Cardiac septum (tissue), 1 donor: ENCODE measurements at places on chromosomes 7 and 10.

- DNase-seq, result no peak
Observed at GRCh38 chr7:149853157-149853556, 15.0 kb downstream of the ZNF862 start.

GRCh38 chr10:14325325-14325955 is 5.3 kb downstream of the FRMD4A start:
- DNase-seq, result no peak

DNA sequence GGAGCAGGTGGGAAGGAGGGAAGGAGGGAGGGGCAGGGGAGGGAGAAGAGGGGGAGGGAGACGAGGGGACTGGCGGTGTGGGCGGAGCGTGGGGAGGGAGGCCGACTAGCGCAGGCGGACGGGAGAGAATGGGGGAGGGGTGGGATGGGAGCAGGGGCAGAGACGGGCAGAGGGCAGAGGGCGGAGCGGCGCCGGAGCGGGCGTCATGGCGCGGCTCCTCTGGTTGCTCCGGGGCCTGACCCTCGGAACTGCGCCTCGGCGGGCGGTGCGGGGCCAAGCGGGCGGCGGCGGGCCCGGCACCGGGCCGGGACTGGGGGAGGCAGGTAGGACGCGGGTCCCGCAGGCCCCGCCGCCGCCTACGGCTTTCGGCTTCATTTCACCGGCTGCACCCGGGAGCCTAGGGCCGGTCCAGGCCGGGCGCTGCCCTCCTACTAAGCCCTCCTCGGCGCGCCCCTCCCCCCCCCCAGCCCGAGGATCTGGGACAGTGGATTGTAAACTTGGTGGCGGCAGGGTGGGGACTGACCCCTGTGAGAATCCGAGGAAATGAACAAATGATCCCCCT is at the start of gene MSRB2:
MSRB2 (plus strand) TSS at position 176 of the 562 bp plus-strand sequence; CDS start at position 206, 30 bp downstream.
- peak; percentile 96 for DNase-seq

DNA sequence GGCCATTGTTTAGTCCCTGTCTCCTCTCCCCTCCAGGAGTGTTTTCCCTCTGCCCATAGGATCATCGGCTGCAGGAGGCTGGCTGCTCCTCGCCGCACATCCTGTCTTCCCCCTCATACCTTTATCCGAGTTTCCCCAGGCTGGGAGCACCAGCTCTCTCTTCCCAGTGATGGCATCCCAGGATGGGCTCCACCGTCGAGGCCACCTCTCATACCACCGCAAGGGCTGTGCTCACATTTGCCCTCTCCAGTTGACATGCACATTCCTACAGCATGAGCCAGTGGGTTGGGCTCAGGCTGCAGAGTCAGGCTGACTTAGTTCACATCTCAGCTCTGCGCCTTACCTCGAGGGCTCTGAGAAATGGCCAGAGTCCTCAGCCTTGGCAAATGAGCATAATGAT is 12.1 kb downstream of the HKDC1 start:
- no peak for DNase-seq

DNA sequence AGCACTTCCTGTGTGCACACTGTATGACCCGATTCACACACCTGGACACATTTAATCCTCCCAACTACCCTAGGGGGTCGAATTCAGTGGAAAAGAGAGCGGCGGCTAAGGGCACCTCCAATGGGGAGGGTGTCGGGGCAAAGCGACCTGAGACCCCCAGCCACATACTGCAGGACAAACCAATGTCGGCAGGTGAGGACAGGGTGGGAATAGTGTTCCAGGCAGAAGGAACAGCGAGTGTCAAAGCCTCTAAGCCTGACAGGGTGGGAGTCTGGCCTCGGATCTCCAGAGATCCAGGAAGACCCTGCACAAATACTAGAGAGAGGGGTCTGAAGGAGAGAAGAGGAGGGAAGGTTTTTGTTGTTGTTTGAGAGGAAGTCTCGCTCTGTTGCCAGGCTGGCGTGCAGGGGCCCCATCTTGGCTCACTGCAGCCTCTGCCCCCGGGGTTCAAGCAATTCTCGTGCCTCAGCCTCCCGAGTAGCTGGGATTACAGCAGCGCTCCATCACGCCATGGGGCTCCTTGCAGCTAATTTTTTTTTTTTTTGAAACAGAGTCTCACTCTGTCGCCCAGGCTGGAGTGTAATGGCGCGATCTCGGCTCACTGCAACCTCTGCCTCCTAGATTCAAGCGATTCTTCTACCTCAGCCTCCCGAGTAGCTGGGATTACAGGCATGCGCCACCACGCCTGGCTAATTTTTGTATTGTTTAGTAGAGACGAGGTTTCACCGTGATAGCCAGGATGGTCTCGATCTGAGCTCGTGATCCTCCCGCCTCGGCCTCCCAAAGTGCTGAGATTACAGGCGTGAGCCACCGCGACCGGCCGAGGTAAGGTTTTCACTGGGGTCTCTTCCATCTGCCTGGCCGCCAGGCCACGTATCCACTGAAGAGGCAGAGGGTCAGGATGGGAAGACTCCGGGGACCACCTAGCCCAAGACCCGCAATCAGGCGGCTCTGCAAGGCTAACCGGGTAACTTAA is 1.2 kb upstream of the ARPC1B start:
- DNase-seq, result no peak

DNA sequence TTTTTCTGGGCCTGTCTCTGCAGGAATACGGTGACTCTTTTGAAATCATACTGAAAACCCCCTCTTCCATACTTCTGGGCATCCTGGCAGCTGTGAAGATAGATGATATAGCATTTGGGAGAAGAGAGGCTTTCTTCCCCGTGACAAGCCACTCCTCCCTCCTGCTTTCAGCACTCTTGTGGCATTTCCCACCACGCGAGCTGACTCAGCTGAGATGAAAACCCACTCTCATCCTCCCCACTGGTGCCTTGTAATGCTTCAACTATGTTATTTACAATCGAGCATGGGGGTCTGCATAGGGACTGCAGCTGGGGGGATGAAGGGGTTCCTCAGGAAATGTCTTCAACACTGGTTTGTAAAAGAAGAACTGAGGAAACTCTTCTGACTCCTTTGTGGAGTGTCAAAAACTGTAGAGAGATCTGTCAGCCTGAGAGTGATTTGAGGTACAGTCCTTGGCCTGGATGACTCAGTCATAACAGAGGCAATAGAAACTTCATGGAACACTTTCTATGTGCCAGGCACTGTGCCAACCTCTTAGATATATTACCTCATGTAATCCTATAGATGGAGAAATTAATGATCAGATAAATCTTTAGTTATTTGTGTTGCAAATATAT is 1.7 kb upstream of the TBATA start:
- DNase-seq, result peak; percentile 67

GRCh38 chr7:73452999-73453635 is 19.5 kb downstream of the FZD9 start:
- DNase-seq, result no peak

- DNase-seq, result no peak
Observed at GRCh38 chr7:50664937-50665336, 99.7 kb upstream of the DDC start.

- DNase-seq, result no peak
Observed at GRCh38 chr7:151630851-151631569, 111.3 kb upstream of the RHEB start.

GRCh38 chr7:101200862-101201599 is at the start of gene MOGAT3:
Gene MOGAT3, minus strand, starts transcription at chr7:101201036. Its CDS starts 182 bp downstream, at chr7:101200854.
- DNase-seq, result no peak

DNA sequence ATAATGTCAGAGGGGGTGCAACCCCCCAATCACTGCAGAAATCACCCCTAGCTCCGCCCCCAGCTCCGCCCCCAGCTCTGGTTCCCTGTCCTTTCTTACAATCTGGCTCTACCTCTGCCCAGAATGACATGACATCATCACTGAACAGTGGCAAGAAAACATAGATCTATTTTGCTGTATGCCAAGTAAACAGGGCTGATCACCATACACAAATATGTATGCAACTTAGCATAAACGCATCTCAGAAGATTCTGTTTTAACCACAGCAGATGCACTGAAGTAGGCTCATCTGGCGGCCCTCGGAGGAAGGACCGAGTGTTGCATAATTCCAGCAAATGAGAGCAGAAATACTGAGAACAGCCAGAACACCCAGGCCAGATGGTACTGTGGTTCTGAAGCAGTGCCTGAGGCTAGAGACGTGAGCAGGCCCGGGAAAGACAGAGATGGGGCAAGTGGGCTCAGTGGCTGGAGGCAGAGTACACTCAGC is 293.3 kb upstream of the KLF14 start:
- DNase-seq, result no peak

GRCh38 chr7:47577321-47577919 is 4.5 kb downstream of the TNS3 start:
- DNase-seq, result no peak

GRCh38 chr7:522071-522950 is 2.7 kb upstream of the PDGFA start:
- peak; percentile 86 for DNase-seq

DNA sequence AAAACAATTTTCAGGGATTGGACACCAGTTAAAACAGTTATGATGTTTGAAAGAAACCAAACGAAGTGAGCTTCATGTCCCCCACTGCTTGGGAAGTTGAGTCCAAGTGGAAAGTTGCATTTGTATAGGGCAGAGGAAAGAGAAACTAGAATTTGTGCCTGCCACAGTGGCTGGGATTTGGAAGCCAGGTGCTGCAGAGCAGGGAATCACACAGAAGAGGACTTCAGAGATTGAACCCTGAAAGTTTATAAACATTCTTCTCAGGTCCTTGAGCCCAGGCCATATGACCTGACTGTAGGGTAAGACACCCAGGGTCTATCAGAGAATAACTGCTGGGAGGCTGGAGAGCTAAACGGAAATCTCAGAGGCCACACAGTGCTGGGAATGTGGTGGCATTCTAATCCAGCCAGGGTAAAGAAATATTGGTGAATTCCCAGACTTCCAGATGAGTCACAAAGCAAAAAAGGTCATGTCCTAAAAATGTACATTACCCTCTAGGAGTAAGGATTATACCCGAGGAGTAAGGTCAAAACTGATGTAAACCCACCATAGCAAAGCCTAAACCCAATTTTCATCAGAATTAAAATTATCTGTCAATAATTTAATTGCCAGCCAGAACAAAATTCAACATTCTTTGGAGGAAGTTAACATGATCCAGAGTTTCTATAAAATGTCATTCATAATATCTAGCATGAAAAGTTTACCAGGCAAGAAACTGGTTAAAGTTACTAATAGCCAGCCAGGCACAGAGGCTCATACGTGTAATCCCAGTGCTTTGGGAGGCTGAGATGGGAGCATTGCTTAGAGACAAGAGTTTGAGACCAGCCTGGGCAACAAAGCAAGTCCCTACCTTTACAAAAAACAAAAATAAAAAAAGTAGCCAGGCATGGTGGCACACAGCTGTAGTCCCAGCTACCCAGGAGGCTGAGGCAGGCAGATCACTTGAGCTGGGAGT is 31.2 kb downstream of the TOMM7 start:
- no peak for DNase-seq

DNA sequence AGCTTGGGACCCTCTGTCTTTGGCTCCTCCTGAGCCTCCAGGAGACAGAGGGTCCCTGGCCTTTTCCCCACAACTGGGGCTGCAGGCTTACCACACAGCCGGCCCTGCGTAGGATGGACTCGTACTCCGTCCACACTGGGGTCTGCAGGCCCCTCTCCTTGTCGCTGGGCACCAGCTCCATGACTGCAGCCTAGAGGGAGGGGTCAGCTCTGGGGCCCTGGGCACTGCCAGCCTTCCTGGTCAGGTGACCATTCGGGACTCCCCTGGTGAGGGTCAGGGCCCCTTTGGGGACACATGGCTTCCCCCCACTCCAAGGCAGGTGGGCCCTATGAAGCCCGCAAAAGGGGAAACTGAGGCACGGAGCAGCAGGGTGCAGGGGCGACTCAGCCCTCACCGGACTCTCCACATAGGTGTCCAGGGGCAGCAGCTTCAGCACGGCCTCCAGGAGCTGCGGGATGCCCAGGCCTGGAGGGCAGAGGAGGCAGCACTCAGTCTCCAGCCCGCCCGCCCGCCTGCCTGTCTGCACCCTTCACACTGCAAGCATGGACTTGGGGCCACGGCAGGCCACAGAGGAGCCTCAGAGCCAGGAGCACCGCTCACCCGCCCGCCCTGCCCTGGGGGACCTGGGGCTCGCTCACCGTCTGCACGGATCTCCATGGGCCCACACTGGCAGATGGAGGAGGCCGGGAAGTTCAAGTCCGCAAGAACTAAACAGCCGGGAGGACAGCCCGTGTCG is 1.1 kb downstream of the FUOM start:
- DNase-seq, result no peak

- no peak for DNase-seq
Observed at GRCh38 chr7:103690242-103690974, 244.4 kb upstream of the SLC26A5 start.
